Fibroblast of lung (primary cell): ENCODE measurements at places on chromosomes 1 and 21. TPM values are rescaled to one million over a fixed set of nuclear protein-coding genes. Genes with fewer than 3 reads are reported as not detected.

DNA sequence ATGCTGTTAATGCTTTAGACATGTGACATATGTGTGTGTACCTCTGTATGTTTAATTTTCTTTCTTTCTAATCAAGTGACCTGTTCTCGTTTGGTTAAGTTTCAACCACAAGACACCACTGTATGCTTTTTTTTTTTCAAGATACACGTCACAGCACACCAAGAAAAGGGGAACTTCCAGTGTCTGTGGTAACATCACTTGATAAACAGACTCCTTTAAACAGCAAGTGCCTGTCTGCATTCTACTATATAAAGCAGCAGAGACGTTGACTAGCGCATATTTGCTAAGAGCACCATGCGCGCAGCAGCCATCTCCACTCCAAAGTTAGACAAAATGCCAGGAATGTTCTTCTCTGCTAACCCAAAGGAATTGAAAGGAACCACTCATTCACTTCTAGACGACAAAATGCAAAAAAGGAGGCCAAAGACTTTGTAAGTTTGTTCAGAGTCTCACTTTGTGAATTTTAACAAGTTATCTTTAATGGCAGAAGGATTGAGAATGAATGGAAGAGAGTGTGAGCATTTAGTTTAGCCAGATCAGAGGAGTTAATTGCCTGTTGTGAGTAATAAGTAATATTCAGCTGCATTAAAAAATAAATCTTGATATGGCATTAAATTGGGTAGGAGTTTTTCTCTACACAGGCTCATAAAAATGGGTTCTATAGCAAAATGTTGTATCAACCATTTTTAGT, at the start of gene RGS1:
Gene RGS1, plus strand, starts transcription at position 275 of the 691 bp plus-strand sequence. Its CDS starts 20 bp downstream, at position 295.
- DNase-seq = no peak

DNA sequence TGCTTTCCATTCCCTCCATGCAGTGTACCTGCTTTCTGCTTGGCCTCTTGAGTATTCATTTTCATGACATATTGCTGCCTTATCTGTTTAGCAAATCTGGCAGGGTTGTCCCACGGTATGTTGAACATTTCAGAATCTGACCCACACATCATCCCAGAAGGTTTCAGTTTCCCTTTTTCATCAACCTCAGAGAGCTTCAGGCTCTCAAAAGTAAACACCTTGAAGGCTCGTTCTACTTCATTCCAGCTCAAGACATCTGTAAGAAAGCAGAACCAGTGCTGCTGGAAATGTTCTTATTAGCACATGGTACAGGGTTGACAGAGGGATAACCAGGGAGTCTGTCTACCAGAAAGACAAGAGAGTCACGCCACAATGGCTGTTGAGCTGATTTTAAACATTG, 103.6 kb downstream of the SPAG17 start:
- no peak for DNase-seq

DNA sequence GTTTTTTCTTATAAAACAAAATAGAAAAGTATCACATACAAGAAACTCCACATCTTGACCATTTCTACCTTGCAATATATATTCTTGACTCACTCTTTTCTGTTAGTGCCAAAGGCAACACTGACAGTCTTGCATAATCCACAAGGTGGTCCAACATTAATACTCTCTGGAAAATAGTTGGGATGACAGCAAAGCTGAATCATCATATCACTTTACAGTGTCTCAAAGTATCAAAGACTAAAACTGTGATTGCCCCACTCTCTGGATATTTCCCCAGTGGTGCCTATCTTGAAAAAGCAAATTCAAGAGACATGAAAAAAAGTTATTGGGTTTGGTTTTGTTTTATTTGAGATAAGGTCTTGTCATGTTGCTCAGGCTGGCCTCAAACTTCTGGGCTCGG, 14.6 kb upstream of the TGFBR3 start:
- peak; percentile 89 for DNase-seq

FAM163A gene
- total RNA-seq = not detected in 2 replicates

DNA sequence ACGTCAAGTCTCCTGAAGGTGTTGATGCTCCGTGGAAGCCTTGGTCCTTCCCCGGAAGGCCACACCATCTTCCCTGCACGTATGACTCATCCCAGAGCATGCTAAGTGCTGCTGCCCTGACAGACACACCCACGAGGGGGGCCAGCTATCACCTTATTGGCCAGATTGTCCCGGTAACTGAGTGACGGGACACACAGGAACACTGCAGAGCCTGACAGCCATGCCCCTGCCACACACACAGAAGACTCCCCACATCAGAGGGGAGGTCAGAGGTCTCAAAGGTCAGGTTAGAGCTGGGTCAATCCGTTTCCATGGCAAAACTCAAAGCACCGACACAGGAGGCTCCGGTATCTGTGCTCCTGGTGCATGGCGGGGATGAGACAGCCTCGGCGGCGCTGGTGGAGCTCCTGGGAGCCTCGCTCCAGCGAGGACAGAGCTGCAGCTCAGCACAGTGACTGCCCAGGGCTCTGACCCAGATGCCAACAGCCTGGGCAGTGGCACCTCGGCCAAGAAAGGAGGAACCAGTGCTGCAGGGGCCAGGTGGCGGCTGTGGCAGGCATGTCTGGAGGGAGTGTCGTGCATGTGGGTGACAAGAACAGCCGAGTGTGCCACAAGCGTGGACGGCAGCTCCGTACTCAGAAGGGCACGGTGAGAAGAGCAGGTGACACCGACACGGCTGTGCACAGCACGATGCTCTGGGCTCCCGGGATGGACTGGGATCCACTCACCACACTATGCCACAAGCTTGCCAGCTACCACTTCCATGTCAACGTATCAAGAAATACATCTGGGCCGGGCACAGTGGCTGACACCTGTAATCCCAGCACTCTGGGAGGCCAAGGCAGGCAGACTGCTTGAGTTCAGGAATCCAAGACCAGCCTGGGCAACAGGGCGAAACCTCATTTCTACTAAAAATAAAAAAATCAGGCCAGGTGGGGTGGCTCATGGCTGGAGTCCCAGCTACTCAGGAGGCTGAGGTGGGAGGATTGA, 14.8 kb upstream of the TMEM240 start:
- DNase-seq = peak; percentile 85

DNA sequence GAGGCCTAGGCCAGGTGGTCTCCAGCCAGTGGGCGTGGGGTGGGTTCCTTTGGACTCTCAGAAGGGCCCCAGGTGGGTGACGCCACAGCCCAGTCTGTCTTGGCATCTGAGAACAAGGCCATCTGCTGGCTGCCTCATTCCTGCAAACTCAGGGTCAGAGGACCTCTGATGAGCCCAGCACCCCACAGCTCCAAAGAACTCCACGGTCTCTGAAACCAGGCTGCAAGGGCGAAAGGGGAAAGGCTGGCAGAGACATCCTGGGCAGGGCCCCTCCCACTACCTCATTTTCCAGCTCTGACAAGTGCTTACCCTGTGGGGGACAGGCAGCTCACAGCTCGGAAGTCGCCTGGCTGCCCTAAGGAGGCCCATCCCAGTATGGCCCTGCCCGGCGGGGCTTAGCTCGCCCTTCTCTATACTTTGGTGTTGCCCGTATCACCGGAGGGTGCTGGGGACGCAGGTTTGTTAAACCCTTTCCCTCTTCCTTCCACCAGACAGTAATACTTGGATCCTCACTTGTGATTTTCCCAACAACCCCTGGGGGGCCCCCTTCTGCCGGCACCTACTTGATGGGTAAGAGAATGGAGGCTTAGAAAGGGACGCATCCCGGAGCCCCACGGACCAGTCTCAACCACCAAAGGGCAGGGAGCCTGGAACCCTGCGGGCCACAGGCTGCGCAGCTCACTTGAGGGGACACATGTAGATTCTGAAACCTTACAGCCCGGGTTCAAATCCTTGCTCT, 10.9 kb upstream of the EDN2 start:
- DNase-seq = peak; percentile 56

DNA sequence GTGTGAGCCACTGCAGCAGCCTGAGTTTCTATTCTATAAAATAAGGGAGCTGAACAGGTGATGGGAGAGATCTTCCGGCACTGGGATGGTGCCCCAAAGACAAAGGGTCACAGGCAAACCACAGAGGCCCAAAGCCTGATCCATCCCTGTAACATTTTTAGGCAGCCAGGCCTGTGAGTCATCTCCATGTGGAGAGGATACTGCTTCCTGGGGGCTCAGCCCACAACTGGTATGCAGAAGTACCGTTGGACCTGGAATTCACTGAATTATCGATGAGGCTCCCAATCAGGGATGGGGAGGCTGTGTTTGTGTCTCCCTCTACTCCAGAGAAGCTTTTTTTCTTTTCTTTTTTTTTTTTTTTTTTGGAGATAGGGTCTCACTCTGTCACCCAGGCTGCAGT, 48.8 kb upstream of the WASF2 start:
- DNase-seq = peak; percentile 56

- no peak for DNase-seq
Observed at GRCh38 chr1:8602471-8603219, 214.8 kb downstream of the RERE start.
